ENCODE measurements at places on chromosomes 4 and X.

GRCh38 chrX:80246271-80246670 lies 174.0 kb upstream of the TENT5D start:
- DNase-seq = peak; percentile 0

GRCh38 chrX:10981506-10981905 lies 129.6 kb upstream of the HCCS start:
- no peak for DNase-seq

DNA sequence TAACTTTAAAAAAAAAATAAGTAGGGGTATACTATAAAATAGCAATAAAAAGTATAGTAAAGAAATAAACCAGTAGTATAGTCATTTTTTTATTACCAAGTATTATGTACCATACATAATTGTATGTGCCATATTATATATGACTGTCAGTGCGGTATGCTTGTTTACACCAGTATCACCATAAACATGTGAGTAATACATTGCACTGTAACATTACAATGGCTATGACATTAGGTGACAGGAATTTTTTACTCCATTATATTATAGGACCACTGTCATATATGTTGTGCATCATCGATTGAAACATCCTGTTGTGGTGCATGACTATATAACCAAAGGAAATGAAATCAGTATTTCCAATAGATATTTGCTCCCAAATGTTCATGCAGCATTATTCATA lies 176.9 kb upstream of the ARHGAP24 start:
- no peak for DNase-seq

GRCh38 chr4:55087913-55088260 lies 37.5 kb downstream of the KDR start:
- no peak for DNase-seq

DNA sequence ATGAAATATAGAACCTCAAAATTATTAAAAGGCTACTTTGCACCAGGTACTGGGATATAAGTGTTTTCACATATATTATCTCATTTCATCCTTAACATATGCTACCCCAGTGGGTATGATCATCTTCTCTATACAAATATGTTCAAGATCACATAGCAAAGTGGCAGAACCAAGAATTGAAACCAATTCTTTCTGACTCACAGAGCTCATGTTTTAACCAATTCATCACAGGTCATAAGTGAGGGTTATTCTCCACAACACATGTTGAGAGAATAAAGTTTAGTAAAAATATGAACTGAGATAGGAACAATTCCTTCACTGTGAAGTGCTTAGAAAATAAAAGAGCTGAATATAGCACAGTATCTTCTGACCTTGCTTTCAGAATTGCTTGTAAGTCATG lies 442.9 kb upstream of the RASGEF1B start:
- DNase-seq = no peak

GRCh38 chr4:108622828-108623227 lies 2.5 kb downstream of the RPL34 start:
- DNase-seq = no peak

DNA sequence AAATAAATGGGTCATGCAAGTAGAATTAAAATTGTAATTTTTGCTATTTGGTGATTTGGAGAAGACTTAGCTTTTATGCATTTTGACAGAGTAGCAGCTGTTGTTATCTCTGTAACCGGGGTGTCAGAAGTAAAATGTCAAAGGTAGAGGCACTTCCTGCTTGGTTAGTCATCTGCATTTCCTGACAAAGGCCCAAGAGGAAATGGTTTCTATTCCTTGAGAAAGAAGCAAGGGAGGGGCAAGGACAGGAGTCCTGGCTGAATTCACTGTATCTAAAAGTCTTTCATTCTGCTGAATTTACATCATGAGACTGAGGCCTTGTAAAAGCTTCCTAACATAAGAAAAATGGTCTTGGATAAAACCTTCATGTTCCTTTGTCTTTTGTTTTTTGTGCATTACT lies 550.9 kb upstream of the BOD1L1 start:
- no peak for DNase-seq

DNA sequence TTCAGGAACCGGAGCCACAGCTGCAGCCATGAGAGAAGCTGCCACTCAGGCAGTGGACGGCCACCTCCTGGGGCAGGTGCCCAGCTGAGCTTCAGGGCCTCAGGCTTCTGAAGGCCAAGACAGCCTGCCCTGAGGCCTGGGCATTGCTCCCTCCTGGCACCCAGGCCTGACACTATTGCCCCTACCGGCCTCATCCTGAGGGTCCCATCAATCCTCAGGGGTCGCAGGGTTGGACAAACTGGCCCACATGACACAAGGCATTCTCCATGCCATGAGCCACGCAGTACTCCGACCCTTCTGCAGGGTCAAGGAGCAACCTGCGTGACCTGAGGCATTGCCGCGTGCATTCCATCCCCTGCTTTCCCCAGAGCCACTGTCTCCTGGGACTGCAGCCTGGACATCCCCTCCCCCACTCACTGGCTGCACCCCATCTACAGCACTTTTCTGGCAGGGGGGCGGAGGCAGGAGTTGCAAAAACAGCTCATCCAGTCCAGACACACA lies 3.0 kb upstream of the ZFP92 start:
- DNase-seq = no peak
